ENCODE measurements at places on chromosomes 11 and 22.

DNA sequence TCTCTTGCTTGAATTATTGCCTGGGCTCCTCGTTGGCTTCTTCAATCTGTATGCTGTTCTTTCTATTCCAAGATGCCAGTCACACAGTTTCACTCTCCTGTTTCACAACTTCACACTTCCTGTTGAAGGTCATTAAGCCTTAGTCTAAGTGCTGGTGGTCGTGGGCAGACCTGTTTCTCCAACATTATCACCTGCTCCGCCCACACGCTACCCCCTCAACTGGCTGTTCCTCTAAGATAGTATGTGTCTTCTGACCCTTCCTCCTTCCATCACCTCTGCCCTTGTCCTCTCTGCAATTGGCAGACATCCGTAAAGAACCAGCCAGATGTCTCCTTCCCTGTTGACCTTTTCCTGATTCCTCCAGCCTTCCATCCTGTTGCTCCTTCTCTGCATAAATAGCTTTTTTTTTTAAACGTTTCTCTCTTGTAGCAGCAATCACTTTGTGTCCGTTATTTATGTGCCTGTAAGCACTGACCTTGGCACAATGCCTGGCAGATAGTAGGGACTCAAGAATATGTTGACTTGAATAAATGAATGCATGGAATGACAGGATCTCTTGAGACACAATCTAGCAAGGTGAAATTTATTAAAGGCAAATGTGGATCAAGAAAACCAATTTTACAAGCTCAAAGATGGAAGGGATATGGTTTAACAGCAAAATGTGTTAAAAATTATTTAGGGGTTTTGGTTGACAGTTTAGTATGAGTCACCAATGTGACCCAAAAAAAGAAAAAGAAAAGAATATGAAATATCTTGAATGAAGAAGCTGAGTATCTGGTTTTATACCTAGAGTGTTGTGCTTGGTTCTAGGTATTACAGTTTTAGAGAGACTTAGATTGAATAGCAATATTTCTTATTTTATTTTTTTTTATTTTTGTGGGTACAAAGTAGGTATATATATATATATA lies 12.6 kb downstream of the DIXDC1 start:
- DNase-seq = no peak

DNA sequence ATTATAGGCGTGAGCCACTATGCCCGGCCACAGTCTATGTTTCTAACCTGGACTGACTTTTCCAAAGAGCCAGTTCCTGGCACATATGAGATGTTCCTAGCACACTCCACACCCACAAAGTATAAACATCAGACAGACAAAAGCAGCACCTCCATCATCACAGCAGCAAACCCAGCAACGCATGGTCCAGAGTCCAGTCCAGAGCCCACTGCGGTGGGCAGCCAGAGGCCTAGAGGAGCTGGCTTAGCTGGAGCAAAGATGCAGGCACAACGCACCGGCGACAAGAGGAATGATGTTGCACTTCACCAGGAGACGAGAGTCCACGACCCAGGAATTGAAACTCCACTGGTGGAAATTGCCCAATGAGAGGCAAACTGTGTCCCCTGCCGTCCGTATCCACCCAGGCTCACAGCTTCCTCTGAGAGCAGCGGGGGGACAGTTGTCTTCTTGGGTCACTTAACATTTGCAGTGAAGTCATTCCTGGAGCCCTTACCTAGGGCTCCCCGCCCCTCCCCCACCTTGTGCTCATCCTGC lies 36.6 kb downstream of the RPS6KA4 start:
- DNase-seq = no peak

GRCh38 chr11:18050848-18051247 lies 4.8 kb upstream of the TPH1 start:
- DNase-seq = no peak

- DNase-seq = no peak
Measured at GRCh38 chr11:96314326-96315020, 28.5 kb downstream of the MAML2 start.

- DNase-seq = no peak
Measured at GRCh38 chr11:62555464-62556107, 9.0 kb upstream of the AHNAK start.

GRCh38 chr22:41468381-41469217 lies at the start of the genes ACO2 and PHF5A:
ACO2 (plus strand) TSS chr22:41469117; CDS start chr22:41469147, 30 bp downstream.
PHF5A (minus strand) TSS chr22:41468692; CDS start chr22:41468653, 39 bp downstream.
- DNase-seq = peak; percentile 96

- peak; percentile 71 for DNase-seq
Measured at GRCh38 chr11:363948-364761, 5.1 kb upstream of the B4GALNT4 start.

Measured in NCI-H2171 (cell line).